ENCODE measurements at places on chromosomes 7 and 10. TPM values are rescaled to one million over a fixed set of nuclear protein-coding genes. Genes with fewer than 3 reads are reported as not detected.

The SH2B2 gene
- 6.4 TPM for total RNA-seq

The CYP2C9 gene
- not detected for total RNA-seq

The NEURL1 gene
- 0.15 TPM for total RNA-seq

The TFR2 gene
- 0.39 TPM for total RNA-seq

The FAM25A gene
- total RNA-seq = 3.3 TPM

The AKR1C4 gene
- total RNA-seq = not detected

The PRF1 gene
- total RNA-seq = not detected
